ENCODE measurements at places on chromosomes 1 and 21.

- DNase-seq, result no peak
These were observed 520.8 kb downstream of the PTPRU start for GRCh38 chr1:29756901-29757725.

GRCh38 chr1:234961456-234962339 is 166.9 kb downstream of the TOMM20 start:
- no peak for DNase-seq

DNA sequence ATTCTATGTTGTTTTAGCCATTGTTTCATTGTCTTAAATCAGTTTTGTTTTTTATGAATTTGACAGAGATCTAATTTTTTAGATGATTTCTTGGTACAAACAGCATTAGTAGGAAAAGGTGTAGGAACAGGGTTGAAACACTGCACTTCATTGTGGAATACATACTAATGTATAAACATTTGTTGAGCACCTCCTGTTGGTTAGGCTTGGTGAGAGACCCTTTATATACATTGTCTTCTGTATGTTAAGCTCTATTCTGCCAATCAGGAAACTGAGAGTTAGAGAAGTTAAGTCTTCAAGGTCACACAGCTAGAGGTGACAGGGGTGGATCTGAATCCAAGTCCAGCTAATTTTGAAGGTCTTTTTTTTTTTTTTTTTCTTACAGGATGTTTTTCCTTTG is 192.7 kb downstream of the VPS13D start:
- DNase-seq, result no peak

DNA sequence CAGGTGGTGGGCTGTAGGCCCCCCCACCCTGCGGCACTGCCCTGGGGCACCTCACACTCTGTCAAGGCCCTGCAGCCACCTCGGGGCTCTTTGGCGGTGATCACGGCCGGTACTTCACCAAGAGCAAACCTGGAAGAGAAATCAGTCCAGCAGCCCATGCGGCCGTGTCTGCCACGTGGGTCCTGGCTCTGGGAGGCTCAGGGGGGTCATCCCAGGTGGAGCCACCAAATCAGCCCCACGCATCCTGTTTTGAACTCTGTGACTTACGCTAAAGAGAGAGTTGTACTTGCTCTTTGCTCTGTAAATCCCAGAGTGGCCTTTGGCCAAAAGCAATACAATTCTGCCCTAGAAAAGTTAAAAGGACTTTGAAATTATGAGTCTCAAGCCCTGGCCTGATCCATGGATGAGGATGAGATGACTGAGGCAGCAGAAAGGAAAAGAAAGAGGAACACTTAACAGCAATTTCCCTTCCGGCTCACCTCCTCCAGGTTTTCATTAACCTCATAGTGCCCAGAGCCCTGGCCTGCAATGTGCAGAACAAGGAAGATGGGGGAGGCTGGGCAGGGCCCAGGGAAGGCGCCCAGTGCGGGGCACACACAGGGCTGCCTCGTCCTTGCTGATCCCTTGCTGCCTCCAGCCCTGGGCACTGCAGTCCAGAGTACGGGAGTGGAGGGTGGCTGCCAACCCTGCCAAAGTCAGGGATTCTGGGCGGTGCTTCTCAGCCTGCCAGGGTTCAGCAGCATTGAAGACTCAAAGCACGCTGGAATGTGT is 337.0 kb downstream of the MATN1 start:
- DNase-seq, result no peak

GRCh38 chr1:177432897-177433296 is 262.1 kb downstream of the BRINP2 start:
- DNase-seq, result no peak

- no peak for DNase-seq
These were observed 17.6 kb downstream of the PM20D1 start for GRCh38 chr1:205832326-205832751.

GRCh38 chr1:21280482-21280881 is 9.8 kb downstream of the ECE1 start:
- no peak for DNase-seq

GRCh38 chr21:17793246-17794123 is 25.7 kb downstream of the C21orf91 start:
- DNase-seq, result no peak

DNA sequence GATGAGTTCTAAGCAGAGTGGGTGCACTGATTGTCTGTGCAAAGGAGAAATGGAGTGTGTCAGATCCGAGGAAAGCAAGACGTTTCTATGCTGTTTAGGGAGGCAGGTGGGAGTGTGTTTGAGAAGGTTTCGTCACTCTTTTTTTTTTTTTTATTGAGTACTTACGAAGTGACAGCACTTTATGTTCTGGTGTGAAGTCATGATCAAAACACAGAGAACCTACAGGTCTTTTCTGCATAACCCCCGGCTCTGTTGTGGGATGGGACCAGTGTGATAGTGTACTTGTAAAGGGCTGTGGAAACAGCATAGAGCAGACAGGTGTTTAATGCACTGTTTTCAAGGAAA is 26.7 kb downstream of the MIA3 start:
- DNase-seq, result no peak

- no peak for DNase-seq
These were observed 34.6 kb downstream of the KCNH1 start for GRCh38 chr1:211099393-211099792.

- no peak for DNase-seq
These were observed 26.2 kb downstream of the RGS7 start for GRCh38 chr1:241330619-241331327.

GRCh38 chr1:219296430-219297355 is 123.0 kb downstream of the LYPLAL1 start:
- no peak for DNase-seq

- DNase-seq, result no peak
These were observed 47.8 kb upstream of the LRRC3 start for GRCh38 chr21:44407493-44407892.

- DNase-seq, result no peak
These were observed 17.2 kb downstream of the CASZ1 start for GRCh38 chr1:10779201-10779600.

DNA sequence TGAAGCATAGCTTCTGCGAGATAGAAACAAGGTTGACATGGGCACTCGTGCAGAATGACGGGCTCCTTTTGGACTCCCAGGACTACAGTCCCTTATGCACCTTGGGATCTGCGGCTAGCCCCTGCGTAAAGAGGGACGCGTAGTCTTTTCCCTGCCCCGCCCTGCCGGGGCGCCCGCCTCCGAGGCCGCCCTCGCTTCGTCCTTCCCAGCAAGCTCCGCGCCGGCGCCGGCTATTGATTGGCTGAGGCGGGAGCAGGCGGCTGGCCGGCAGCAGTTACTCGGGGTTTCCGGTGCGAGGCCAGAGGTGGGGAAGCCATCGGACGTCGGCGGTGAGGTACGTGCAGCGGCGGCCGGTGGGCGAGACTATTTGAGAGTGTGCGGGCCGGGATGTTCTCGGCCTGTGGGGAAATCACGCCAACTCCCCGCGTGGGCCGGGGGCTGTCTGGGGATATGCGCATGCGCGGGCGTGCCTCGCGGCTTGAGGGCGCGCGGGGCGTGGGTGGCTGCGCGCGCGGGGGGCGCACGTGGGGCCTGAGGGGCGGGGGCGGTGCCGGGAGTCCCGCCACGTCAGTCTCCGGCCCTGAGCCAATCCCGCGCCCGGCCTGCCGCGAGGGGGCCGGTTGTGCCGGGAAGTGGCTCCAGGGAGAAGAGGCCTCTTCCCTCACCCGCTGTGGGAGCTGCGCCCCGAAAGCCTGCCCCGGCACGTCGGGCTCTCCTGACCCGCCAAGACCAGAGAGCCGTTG is at the start of gene TXLNA:
TSS of gene TXLNA (plus strand) at position 233 of the 743 bp plus-strand sequence. CDS start 671 bp downstream, outside the sequence.
- DNase-seq, result peak; percentile 82

GRCh38 chr1:227912866-227913265 is 34.9 kb downstream of the WNT9A start:
- DNase-seq, result no peak

- DNase-seq, result no peak
These were observed 32.5 kb downstream of the MTF2 start for GRCh38 chr1:93111561-93111960.

- peak; percentile 60 for DNase-seq
These were observed 33.8 kb downstream of the USP48 start for GRCh38 chr1:21749109-21749508.

- no peak for DNase-seq
These were observed 2.8 kb upstream of the SPSB1 start for GRCh38 chr1:9289711-9290485.

DNA sequence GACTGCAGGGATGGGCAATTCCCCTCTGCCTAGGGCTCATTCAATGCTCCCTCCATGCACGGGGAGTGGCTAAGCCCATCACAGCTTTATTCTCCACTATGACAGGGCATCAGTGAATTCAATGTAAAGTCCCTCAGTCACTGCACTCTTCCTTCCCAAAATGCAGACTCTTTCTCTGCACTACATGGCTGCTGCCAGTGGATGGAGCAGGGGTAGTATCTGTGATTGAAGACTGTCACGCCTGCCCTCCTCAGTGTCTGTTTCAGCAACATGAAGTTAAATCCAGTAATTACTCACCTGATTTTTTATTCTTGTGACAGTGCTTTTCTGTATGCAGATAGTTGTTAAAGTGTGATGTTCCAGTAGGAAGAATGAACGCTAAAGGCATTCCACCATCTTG is 1323.2 kb downstream of the AMY1C start:
- no peak for DNase-seq

- no peak for DNase-seq
These were observed 543.6 kb upstream of the B3GALT2 start for GRCh38 chr1:193730017-193730416.

DNA sequence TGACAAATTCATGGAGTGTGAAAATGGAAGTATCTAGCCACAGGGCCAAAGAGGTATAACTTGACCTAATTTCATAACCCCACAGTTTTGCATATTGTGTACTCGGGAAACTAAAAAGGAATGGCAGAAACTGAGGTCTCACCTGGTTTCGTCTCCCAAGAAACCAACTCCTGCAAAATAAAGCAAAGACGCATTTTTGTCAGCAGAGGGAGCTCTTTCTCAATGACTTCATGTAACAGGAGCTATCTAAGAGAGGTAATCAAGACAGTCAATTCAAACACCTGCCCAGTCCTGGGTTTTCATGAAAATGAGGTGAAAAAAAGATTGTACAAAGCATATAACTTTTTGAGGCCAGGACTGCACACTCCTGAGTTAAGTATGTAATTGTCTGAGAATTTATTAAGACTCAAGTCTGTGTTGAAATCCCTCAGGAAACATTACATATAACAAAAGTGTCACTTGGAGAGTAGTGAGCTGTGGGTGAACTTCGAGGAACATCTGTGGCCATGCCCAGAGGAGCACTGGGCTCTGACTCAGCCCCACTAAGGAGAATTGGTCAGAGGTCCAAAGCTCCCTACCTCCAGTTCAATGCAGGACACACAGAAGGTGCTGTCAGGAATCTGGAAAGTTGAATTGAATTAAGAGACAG is 17.6 kb downstream of the FCRL4 start:
- no peak for DNase-seq

DNA sequence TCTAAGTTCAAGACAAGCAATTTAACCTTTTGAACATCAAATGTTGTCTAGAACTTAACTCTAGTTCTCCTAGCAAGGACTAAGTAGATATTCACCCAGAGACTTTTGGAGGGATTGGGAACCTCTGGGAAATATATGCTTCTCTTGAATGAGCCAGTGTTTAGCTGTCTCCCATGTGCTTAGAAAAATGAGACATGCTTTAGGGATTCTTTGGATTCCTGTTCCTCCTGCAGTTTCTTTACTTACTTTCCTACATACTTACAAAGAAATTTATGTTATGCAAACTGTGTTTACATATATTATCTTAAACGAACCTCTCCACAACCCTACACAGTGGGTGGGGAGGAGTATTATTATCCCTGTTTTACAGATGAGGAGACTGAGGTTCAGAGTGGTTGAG is 39.2 kb downstream of the RNASEL start:
- no peak for DNase-seq

- DNase-seq, result no peak
These were observed 46.1 kb upstream of the FMO2 start for GRCh38 chr1:171138980-171139379.

GRCh38 chr1:61344696-61345095 is 262.3 kb downstream of the NFIA start:
- no peak for DNase-seq

DNA sequence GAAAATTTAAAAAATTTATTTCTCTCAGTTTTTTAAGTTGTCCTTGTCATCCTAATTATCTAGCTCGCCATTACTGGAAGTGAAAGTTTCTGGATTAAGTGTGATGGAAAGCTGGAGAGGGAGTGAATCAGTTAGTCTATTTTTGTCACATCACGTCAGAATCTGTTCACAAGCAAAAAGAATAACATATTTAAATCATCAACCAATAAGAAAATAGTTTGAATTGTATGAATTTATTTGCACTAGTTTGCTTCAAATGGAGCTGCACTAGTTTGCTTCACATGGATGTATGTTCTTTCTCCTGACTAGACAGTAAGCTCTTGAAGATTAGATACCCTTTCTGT is 22.8 kb downstream of the PHC2 start:
- DNase-seq, result no peak

- no peak for DNase-seq
These were observed 101.4 kb downstream of the SYF2 start for GRCh38 chr1:25130895-25131294.

GRCh38 chr1:206829875-206830274 is 35.5 kb upstream of the IL20 start:
- no peak for DNase-seq

DNA sequence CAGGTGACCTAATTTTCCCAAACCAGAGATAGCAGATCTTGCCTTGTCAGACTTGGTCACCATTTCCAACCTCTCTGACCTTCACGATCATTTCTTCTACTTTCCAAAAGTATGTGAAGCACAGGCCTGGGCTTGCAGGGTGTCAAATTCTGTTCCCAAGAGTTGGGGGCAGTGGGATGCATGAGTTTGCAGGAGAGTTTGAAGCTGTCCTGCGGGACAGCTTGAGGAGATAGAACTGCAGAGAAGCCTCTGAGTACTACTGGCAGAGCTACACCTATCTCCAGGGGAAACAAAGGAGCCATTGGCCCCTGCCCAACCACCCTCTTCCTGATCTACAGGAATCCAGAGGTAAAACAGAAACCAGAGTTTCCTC is 11.3 kb downstream of the TXNIP start:
- no peak for DNase-seq

- DNase-seq, result no peak
These were observed 207.1 kb downstream of the NFIA start for GRCh38 chr1:61289232-61290098.

DNA sequence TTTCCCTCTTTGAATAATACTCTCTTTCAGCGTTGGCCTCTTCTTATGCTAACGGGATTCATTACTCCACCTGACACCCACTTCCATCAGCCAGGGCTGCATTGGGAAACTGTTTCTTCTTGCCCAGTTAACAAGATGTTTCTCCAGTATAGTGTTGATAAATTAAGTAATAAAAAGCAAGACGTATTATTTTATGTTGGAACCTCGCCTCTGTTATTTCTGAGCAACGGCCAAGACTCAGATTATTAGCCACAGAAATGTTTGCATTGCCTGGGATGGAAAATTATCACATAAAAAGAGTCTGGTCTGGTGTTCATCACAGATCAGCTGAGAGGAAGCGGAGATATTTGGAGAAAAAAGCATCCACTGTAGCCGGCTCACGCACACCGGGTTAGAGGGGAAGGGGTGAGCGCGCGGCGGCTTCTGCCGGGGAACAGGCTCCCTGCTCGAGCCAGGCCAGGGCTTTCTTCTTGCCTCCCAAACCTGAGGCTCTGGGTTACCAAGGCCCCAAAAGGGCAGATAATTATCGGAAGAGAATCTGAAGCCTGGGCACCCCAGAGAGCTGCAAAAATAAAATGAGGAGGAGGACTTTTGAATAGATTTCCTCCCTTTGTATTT is 189.5 kb downstream of the PRDM16 start:
- no peak for DNase-seq

All from NCI-H446 treated with DMSO at 0.1 percent for 48 hours (cell line).